Hematopoietic multipotent progenitor cell treated with erythropoietin and hydrocortisone succinate and interleukin-3 and kit ligand, for 8 days (in vitro differentiated cells): ENCODE measurements at places on chromosomes 12 and 14.

GRCh38 chr12:116456330-116457082 lies 102.7 kb upstream of the MAP1LC3B2 start:
- no peak for DNase-seq

DNA sequence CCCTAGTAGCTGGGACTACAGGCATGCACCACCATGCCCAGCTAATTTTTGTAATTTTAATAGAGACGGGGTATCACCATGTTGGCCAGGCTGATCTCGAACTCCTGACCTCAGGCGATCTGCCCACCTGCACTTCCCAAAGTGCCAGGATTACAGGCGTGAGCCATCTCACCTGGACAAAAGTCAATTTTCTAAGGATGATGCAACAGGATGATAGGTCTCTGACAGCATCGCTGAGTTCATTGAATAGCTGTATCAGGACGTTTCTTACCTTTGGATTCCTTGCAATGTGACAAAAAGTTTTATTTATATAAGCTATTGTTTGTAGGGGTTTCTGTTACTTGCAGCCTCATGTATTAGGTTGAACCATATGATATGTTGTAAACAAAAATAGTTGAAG lies 55.5 kb upstream of the PCED1B start:
- no peak for DNase-seq

DNA sequence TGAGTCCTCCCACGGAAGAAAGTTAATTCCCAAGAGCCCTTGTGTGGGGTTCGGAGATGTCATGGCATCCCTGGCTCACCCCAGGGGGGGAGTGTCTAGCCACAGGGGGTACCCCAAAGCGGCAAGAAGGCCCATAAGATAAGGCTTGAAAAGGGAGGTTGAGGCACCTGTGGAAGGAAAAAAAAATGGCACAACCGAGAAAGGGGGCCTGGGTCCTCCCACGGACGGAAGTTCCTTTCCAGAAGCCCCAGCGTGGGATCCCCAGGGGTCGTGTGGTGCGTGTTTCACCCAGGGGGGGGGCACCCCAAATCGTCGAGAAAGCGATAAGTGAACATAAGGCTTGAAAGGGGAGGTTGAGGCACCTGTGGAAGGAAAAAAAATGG lies 266.7 kb downstream of the ALG10 start:
- DNase-seq = no peak

DNA sequence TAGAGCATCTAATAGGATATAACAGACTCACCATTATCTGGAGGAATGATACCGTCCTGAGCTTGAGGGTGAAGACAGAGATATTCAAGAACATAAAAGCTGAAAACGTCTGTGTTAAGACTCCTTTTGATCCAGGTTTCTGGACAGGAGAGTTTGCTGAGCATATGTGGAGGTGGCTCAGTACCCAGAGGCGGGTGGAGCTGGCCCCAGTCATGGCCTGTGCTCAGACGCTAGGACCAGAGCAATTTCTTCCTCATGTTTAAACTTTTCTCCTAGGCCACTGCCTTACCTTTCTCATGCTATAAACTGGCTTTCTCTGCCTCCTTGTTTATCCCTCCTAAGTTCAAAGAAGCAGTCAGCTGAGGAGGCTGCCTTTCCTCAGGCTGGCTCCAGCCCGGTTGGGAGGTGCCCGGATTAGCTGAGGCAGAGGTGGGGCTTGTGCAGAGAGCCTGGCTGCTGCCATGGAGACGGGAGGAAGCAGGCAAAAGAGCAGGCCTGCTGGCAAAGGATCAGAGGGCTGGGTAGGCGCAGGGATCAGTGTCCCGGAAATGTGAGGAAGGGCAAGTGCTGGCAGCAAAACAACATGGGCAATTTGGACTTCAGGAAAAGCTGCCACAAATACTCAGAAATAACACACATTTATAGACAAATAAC lies 13.7 kb downstream of the COA8 start:
- no peak for DNase-seq

GRCh38 chr14:100526057-100526456 lies 61.2 kb downstream of the BEGAIN start:
- DNase-seq = no peak

DNA sequence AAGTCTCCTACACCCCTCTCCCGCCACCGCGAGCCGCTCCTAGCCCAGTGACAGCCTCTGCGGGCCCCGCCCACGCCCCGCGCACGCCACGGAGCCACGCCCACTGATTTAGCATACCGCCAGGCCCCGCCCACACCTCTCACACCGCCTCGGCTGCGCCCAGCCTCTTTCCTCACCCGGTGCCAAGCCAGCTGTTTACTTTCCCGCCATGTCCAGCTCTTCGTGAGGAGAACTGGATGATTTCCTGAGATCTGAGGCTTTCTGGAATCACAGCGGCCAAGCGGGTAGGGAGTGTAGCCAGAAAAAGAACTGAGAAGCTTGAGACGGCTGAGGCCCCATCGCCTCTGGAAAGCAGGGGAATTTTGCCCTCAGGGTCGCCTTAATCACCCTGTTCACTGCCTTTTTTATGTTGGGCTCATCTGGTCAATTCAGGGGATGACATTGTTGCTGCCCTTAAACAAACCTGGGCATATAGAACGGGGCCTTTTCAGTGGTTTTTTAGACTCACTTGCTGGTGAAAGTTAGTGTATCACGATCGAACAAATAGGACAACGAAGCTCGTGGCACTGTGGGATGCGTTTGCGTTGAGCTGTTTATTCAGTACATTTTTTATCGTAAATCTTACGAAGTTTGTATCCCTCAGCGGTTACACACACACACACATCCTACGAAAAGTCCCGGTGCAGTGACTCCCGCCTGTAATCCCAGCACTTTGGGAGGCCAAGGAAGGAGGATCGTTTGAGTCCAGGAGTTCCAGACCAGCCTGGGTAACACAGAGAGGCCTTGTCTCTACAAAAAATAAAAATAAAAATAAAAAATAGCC lies at the start of gene RNF212B:
RNF212B (plus strand) TSS at position 165 of the 823 bp plus-strand sequence. CDS start 2,410 bp downstream, outside the sequence.
- DNase-seq = peak; percentile 85

GRCh38 chr12:6488240-6488639 lies 4.8 kb downstream of the MRPL51 start:
- DNase-seq = no peak

DNA sequence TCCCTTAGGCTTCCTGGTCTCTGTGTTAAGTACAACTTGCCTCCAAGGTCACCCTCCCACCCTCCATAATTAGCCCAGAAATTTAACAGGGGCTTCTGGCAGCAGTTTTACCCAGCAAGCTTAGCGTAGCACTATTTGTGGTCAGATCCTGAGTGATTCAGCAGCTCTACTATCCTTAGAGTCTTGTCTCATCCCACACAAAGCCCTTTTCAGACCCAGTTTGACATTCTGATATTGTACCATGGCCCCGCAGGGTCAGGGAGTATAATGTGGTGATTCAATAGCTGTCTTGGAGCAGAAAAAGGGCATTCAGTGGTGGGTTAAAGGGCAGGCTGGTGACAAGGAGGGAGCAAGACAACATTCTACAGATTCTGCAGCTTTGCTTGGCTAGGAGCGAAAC lies 153.8 kb upstream of the DDHD1 start:
- peak; percentile 4 for DNase-seq

DNA sequence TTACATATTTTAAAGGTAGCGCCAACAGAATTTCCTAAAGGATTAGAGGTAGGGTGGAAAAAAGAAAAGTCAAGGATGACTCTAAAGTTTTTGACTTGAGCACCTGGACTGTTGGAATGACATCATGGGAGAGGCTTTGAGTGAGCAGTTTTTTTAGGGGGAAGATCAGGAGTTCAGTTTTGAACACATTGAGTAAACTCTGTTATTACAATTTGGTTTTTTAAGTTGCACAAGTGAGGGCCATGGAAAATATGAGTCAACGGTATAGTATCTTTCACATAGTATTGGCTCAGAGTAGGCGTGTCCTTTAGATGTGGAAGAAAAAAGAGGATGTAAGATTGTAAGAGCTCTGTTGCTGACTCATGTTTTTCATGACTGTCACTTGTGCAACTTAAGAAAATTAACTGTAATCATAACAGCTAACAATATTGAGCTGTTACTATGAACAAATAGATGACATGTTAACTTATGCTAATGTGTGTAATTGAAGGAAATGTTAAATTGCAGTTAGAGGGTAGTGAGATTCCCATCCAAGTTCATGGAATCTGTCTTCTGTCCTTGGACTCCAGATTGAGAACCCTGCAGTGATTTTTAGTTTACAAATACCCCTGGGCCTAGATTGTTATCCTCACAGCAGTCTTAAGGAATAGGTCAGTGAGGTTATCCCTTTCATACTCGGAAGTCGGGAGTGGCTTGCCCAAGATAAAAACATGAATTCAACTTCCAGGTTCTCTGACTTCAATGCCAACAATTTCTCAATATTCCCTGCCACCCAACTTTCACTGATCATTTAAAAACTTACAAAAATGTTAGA lies 48.2 kb upstream of the ATP2B1 start:
- peak; percentile 88 for DNase-seq

DNA sequence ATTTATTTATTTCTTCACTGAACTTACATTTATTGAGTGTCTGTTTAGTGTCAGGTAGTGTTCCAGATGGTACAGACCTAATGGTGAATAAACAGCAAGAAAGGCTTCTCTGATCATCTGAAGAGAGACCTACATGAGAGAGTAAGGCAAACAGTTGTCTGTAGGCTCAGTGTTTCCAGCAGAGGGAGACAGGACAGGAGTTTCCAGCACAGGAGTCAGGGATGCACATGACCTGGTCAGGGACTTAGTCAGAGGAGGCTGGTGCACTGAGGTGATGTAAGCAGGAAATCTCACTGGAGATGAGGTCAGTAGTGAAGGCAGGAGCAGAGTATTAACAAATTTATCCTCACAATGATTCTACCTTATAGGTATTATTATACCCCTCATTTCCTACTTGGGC lies 233.2 kb downstream of the MDGA2 start:
- no peak for DNase-seq

GRCh38 chr14:91115986-91116770 lies 2.3 kb downstream of the DGLUCY start:
- DNase-seq = peak; percentile 48

- no peak for DNase-seq
Observed at GRCh38 chr12:95736631-95737030, 53.9 kb downstream of the NTN4 start.

GRCh38 chr14:37143475-37143874 lies 28.9 kb downstream of the SLC25A21 start:
- DNase-seq = no peak

DNA sequence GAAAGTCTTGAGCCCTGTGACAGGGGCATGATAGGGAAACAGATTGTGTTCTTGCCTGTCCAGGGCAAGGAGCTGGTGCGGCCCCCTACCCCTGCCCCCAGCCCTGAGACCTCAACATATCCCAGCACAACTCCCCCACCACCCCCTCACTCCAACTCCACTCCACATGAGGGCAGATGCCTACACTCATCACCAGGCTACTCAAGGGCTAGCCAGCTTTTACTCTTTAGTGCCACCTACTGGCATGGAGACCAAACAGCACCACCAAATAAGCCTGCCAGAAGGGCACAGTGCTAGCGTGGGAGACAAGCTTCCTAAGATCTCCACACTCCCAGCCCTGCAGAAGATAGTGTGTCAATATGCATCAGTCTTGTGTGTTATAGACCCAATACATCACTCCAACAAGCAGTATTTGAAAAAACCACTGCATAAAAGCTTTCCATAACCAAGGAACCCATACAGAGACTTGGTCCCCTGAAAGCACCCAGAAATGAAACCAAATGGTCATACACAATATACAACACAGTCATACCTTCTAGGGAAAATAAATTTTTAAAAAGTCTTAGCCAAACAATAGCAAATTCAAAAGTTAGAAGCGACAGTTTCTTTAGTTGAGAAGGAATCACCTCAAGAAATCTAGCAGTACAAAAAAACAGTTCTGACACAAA lies 154.4 kb downstream of the KCNK10 start:
- peak; percentile 75 for DNase-seq

DNA sequence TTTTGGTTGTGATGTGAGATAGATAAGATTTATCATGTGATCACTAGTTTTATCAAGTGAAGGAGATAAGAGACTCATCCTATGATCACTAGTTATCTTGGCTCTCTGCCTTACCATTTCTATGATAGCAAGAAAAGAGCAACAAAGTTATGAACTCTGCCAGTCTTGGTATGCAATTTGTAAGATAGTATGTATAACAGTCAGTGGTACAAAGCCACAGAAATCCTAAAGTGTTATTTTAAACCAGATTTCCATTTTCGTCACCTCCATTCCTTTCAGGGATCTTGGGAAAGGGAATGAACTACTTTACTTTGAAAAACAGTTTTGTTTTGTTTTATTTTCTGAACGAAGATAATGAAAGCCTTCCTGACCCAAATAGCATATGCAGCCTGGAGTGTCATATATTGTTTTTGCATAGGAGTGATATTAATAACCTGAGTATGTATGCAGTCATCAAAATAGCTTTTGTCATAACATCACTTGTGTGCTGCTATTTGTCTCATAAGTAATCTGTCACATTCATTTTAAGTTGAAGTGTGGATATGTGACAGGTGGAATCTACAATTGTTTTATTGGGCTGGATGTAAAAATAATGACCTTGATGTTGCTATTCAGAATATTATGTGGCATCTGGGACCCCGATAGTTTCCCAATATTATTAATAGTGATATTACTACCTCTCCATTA lies 35.0 kb downstream of the FLRT2 start:
- DNase-seq = no peak

DNA sequence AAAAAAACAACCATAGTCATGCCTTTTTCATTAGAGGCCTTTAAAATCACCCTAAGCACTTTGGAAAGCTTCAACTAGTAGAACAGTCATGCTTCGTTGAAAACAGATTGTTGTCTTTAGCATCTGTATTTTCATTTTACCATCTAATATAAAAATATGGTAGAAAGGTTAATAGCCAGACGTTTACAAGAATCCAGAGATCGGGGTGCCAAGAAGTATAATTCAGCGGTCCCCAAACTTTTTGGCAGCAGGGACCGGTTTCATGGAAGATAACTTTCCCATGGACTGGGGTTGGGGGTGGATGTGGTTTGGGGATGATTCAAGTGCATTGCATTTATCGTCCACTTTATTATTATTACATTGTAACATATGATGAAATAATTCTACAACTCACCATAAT lies 138.4 kb downstream of the GLT1D1 start:
- DNase-seq = no peak
